Activated CD8-positive, alpha-beta memory T cell treated with anti-CD3 and anti-CD28 coated beads for 24 hours (primary cell): ENCODE measurements at places on chromosomes 2 and 18.
A peak's percentile ranks its signal among the peaks of the same experiment; 100 is the strongest.

- DNase-seq: no peak
Observed at GRCh38 chr2:123993728-123994323, 31.3 kb upstream of the CNTNAP5 start.

DNA sequence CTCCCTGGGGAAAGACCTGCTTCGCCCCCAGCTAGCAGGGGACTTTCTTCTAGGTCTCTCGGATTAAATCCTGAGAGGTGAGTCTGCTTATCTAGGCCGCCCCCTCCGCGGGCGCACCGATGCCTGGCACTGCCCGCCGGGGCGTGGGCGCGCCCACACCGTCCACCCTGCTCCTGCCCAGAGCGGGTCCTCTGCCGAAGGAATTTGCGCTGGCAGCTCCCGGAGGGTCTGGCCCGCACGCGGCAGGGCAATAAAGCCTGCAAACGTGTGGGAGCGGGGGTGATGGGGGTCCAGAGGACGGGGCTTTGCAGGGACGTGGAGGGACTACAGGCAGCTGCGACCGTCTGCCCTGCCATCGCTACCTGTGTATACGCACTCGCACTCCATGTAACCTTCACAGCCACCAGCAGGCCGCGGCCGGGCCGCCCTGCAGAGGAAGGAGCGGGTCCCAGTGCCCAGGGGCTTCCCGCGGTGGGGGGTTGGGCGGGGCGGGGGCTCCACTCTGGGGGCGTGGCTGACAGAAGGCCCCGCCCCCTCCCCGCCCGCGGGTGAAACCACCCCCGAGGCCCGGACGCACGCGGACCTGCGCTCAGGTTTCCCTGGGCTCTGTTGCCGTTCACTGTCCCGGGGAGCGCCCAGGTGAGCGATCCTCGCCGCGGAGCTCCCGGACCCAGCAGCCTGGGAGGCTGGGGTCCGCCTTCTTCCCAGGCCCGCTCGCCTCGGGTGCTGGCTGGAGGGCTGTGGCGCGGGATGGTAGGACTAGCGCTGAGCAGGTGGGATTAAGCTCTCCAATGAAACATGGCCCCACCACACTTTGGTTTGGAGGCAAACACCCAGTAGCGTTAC is 174.5 kb upstream of the HS6ST1 start:
- DNase-seq: no peak

DNA sequence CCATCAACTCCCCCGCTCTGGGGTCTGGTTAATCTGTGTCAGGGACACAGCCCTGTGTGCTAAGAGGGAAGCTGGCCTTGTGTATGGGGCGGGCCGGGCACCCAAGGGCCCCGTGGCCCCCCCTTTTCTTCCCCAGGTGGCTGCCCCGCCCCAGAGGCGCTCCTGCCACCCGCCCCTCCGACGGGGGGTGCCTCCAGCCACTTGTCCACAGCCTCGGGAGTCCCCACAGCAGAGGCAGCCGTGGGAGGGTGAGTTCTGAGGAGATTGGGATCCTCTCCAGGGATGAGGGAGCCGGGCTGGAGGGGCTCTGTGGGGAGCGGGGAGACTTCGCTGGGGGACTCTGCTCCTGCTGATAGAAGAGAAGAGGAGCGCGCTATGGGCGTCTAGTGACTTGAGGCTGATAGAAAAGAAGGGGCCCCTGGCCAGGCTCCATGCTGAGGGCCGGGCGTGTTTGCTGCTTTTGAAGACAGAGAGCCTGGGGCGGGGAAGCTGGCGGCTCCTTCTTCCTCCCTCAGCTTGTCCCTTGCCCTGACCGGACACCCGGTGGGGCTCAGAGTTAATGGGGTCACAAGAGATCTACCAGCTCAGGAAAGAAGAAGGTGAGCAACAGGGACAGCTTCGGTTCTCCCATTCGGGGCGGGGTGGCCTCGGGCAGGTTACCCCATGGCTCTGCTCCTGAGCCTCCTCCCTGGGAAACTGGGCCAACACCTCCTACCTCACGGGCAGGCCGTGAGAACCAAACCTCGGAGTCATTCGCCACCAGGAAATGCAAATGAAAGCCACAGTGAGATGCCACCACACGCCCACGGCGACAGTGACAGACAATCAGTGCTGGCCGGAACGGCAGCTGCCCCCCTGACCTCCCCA is 89.4 kb upstream of the TAF1B start:
- peak; percentile 79 for DNase-seq

GRCh38 chr18:63378919-63379638 is 12.1 kb upstream of the KDSR start:
- no peak for DNase-seq

GRCh38 chr18:6728809-6729246 is 688 bp upstream of the ARHGAP28 start:
- no peak for DNase-seq

DNA sequence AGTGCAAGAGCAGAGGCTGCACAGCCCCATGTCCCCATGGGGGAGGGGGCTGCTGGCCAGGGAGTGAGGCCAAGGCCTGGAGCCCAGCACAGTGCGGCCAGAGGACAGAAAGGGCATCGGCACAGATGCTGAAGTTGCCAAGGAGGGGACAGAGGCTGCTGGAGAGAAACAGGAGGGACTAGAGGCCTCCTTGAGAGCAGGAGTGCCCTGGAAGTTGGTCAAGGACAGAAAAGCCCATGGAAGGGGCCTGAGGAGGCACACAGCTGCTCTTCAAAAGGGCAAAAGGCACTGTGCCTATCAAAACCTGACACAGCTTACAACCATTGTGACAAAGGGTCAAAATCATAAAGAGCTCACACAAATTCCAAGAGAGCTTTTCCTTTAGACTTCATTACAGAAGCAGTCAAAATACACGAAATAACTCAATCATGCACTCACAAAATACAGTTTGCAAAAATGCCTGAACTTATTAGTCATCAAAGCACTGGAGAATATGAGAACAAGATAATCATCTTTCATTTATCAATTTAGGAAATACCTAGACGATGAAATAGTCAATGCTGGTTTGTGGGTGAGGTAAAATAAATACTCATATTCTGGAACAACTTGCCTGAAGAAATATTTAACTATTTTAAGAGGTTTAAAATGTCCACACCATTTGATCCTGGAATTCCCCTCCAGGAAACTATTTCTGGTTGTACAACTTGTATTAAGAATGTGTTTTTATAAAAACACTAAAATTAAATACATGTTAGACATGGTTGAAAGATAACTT is 79.6 kb downstream of the USP40 start:
- DNase-seq: no peak

- DNase-seq: no peak
Observed at GRCh38 chr2:28898048-28898447, 3.6 kb downstream of the WDR43 start.

- no peak for DNase-seq
Observed at GRCh38 chr2:41741951-41742595, 305.7 kb upstream of the PKDCC start.

DNA sequence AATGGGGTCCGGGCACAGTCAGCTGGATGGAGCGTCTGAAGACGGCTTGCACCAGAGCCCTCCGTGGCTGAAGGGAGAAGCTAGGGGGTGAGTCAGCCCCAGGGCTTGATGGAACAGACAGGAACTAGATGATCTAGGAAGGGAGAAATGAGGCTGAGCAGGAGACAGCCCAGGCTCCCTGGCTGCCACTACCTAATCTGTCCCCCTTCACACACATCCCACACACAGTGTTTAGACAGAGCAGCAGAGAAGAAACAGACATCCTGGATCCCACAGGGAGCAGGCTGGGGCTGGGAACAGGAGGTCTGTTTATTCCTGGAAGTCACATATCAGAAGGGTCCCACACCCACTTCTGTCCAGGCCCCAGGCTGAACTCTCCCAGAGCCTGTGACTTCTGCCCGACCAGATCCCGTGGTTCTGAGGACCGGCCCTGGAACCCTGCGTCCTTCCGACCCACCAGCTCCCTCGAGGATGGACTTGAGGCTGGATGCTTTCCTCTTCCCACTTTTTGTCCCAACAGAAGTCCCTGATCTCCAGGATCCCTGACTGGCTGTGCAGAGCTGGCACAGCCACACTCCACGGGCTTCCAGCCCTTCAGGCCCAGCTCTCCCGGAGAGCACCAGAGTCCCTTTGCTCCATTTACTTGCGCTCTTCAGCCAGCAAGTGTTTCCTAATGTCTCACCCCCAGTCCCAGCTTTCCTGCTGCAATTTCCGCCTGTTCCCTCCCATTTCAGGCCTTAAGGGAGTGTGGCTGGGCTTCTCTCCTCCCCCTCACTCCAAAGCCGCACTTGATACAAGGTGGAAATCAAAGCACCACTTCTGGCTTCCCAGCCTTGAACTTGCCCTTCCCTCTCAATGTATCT is 1.5 kb upstream of the GPBAR1 start:
- DNase-seq: no peak

DNA sequence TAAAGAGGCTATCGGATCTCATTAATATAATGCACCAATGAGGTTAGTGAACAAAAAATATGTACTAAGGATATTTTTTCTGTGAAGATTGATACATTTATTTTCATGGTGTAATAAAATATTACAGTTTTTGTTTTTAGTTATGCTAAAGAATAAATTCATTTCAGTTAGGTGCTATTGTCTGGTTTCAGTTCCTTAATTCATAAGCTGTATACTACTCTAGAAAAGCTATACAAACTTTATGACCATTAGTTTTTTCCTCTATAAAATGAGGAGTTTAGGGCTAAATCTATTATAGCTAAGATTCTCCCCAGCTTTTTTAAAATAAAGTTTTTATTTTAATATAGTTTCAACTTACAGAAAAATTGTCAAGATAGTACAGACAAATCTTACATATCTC is 1311.7 kb upstream of the NXPH2 start:
- DNase-seq: no peak

GRCh38 chr2:217335341-217335966 is 475.6 kb upstream of the TNP1 start:
- DNase-seq: no peak

- no peak for DNase-seq
Observed at GRCh38 chr18:40485318-40485717, 1469.7 kb upstream of the PIK3C3 start.
